Stimulated activated CD8-positive, alpha-beta memory T cell treated with anti-CD3 and anti-CD28 coated beads, Interleukin-7, amount 100 ng/mL, for 1 hour (primary cell): ENCODE measurements at places on chromosomes 2 and 18.

GRCh38 chr2:62443886-62444285, 62.1 kb downstream of the TMEM17 start:
- DNase-seq = no peak

- DNase-seq = peak; percentile 60
Observed at GRCh38 chr2:172427256-172427989, at the start of gene ITGA6. TSS of gene ITGA6 (plus strand) at chr2:172427586.

- DNase-seq = no peak
Observed at GRCh38 chr2:220419647-220420046, 792.2 kb downstream of the SLC4A3 start.

DNA sequence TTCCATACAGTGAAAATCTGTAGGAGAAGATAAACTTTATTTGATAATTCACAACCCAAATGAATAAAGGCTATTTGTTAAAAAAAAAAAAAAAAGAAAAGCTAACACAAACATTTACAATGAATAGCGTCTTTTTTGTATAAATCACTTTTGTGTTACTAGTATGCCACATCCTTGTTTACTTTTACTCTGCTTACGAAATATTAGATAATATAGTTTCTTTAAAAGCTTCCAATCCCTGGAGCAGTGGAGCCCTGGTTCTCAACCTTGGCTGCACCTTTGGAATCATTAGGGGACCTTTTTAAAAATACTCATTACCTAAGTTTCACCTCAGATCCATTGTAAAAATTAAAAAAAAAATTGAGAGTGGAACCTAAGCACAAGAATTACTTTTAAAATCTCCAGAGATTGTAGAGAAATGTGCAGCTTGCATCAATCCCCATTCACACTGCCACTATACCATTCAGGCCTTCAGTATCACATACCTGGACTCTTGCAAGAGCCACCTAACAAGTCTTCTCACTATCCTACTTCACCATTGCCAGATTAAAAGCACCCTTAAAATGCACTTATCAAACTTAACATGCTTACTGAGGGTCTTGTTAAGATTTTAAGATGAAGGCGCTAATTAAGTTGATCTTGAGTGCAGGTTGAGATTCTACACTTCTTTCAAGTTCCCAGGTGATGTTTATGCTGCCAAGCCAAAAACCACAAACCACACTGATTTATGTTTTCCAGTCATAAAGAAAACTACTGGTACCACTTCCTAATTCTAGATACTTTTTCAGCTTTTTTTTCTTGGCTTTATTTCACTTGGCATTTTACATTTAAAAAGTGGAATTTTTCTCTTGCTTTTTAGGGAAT, 59.7 kb upstream of the ZC3H15 start:
- DNase-seq = no peak

DNA sequence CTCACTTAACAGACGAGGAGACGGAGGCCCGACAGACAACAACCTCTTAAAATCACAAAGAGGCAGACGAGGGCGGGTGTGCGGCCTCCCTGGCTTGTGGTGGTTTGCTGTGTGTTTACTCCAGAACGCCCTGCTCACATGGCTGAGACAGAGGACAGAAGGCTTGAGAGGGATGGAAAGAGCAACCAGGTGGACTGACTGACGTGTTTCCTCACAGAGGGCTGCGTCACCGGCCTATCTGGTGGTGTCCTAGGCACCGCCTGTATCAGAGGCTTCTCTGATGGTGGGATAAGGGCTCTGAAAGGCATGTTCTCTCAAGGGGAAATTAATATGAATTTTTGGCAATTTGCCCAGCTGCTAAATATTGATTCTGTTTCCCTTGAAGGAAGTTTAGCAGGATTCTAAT, 47.0 kb upstream of the RALBP1 start:
- DNase-seq = no peak

GRCh38 chr18:25281556-25281955, 70.4 kb downstream of the ZNF521 start:
- no peak for DNase-seq

DNA sequence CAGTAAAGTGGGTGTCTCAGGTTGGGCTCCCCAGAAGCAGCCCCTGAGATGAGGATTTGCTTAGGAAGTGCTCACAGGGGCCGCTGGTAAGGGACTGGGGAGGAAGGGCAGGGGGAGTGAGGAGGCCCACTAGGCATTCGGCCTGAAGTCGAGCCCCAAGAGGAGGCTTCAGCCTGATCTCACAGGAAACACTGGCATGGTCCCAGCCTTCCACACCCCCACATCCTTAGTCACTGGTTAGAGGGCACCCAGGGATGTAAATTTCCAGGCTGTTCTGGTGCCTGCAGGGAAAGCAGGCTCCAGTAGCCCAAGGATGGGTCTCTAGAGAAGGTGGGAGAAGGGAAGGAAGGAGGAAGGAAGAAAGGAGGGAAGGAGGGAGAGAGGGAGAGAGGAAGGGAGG, 22.4 kb upstream of the KCNK3 start:
- DNase-seq = no peak

GRCh38 chr2:60104514-60105505, 448.6 kb downstream of the BCL11A start:
- no peak for DNase-seq

DNA sequence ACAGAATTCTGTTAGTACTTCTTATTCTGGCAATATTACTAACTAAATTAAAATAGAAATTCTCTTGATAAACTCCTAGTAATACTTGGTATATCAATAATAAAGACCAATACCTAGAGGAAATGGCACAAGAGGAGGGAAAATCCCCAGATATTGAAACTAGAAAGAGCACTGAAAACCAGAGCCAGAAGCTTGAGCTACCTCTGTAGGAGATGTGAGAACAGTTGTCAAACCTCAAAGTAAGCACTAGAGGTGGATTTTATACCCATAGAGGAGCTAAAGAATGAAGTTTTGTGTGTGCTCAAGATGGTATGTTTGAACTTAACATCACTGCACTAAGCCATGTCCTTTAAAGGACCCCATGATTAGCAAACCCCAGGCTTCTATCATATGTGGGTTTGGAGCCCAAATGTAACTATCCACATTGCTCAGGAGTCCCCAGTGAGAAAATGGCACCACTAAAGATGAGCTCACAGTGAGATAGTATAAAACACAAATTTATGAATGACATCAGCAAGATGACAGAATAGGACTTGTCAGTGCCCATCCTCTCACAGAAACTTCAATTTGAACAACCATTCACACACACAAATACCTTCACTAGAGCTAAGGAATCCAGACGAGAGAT, 122.1 kb downstream of the PKP4 start:
- no peak for DNase-seq

GRCh38 chr18:12686100-12686499, 16.4 kb downstream of the CEP76 start:
- DNase-seq = no peak

- no peak for DNase-seq
Observed at GRCh38 chr2:64841461-64841860, 147.7 kb upstream of the SLC1A4 start.

DNA sequence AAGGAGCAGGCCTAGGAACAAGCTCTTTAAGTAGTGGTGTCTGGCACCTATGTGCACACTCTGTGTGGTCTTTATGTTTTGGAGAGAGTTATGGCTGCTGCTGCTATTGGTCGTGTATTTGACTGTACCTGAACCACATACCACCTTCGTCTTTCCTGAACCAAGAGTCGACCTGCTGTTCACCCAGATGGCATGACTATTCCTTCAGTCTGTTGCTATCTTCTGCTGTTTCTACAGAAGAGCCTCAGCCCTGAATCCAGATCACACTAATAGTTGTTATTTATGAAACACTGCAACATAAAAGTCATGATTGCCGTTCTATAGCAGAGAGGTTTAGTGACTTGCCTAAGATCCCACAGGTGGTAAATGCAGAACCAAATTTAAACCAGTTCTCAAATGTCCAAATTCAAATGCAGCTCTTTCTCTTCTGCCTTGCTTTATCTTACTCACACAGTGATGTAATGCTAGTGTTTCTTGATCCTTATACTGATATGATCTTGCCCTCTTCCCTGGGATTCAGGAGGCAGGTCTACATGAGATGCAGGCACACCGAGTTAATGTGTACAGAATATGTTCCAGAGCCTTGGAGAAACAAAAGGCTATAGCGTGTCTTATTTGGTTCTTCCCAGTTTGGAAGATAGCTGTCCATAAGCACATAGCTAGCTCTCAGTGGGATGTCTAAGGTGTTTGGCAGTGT, 122.1 kb upstream of the FOSL2 start:
- no peak for DNase-seq

DNA sequence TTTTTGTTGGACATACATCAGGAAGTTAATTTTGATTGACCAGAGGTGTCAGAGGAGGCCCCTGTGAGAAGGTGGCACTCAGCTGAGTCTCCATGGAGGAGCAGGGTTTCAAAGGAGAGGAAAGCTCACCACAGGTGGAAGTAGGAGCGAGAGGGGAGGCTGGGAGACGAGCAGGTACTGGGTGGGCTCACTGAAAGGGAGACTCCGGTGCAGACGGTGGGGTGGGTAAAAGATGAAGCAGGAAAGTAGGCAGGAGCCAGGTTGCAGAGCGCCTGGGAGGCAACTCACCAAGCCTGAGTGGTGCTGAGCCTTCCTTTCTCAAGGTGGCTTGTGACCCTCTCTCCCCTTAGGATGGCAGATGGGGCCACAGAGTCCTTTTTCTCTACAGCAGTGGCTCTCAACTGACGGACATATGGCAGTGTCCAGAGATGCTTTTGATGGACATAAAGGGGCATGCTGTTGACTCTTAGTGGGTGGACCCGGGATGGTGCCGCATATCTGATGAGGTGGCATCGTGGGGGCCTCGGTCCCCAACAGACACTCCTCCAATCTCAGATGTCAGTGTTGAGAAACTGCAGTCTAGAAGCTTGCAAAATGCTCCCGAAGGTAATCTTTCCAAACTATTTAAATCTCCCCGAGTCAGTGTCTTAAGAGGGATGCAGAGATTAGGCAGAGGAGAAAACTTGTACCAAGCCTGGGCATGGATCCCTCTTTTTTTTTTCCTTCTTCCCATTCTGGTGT, 64.0 kb downstream of the LPIN1 start:
- DNase-seq = no peak

DNA sequence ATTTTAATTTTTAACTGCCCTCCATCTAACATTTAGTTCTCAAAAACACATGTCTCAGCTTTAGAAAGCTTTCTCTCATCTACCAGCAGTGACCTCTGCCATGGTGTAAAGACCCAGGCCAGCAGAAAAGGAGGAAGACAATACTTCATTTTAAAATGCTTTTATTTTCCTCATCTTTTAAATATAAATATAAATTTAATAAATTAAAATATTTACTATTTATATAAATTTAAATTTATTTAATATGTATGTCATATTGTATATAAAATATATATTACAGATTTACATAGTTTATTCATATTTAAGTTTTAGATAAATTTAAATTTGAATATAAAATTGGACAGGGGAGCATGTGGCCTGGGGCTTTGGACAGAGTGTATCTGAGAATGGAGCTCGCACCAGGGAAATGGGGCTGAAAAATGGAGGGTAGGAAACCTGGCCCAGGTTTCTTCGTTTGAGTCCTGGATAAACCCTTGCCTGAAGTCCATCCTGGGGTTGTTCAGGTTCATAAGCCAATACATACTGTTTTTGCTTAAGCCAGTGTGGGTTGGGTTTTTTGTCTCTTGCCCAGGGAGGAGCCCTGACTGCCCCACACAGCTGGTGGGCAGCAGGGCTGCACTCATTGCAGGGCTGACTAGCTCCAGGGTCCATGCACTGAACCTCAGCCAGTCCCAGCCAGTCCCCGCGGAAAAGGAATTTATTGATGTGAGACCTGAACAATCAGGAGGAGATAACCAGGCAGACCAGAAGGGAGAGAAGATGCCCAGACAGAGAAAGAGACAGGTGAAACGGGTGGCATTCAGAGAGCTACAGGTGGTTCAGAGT, 77.3 kb upstream of the LAPTM4A start:
- no peak for DNase-seq

- DNase-seq = no peak
Observed at GRCh38 chr2:2709431-2709770, 378.3 kb upstream of the MYT1L start.

DNA sequence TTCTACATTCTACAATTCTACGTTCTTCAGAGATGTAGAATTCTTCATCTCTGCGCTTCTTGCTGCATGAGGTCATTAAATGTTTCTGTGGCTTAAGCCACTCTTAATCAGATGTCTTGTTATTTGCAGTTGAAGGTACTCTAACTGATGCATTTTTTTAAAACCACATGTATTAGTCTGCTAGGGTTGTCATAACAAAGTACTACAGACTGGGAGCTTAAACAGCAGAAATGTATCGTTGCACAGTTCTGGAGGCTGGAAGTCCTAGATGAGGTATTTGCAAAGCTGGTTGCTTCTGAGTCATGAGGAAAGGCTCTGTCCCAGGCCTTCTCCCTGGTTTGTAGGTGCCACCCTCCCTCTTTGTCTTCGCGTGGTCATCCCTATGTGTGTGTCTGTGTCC, 176.3 kb upstream of the GLI2 start:
- DNase-seq = no peak

DNA sequence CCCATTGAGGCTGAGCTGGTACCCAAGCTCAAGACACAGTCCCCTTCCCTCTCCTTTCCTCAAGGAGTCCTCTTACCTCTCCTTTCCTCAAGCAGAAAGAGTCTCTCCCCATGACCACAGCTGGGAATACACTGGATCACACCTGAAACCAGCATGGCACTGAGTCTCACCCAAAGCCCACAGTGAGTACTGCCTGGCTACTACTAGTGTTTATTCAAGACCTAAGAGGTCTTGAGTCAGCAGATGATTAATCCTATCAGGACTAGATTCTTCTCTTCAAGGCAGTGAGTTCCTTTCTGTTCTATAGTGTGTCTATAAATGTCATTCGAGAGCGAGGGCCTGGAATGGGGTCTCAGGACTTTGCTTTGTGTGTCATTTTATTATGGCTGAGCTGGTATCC, 111.4 kb downstream of the METTL4 start:
- DNase-seq = no peak

DNA sequence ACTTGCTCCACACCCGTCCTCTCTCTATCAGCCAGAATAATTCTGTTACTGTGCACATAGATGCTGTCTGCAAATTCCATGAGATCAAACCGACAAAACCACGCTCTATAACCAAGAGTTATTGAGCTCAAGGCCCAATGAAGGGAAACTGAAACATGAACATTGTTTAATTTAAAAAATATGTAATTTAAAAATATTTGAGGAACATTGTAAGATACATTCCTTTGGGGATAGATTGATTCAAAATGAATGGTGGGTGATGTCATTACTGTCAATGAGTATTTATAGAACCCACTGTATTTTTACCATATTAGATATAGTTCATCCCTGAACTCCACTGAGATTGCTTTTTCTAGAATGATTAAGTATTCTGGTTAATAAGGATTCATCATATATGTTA, 50.4 kb downstream of the NCKAP5 start:
- no peak for DNase-seq

GRCh38 chr2:46563186-46563585, 83.8 kb downstream of the TMEM247 start:
- DNase-seq = no peak

GRCh38 chr2:219182331-219183150, 4.5 kb downstream of the RETREG2 start:
- DNase-seq = no peak
